ENCODE measurements at places on chromosomes 3 and 15.

DNA sequence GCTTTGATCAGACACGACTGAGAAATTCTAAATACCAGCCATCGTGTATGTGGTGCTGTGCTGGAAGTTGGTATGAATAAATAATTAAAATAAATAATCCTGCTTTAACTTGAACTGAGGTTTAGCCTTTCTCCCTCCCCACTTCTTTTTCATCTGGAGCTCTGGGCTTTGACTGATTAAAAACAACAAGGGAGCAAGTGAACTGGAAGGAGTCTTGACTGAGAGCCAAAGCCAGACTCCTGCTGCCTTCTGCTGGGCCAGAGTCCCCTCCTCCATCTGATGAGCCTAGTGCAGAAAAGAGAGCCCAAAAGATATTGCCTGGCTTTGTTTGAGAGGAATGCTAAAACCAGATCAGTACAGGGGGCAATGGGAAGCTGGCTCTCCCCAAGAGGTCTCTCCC, 96.0 kb downstream of the CCNL1 start:
- peak; percentile 51 for DNase-seq

DNA sequence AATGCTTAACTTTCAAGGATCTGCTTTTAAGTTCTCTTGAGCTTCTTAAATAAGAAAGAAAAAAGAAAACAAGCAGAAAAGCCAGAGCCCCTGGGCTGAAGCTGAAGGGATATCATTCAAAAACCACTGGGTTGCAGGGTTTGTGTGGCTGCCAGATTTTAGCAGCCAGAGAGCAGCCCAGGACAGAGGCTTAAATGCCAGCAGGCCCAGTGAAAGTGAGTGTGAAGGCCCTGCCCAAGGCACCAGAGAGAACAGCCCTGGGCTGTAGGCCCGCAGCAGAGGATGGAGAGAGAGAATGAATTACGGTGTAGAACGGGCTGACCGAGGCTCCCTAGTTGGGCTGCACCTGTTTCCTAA, 106.3 kb upstream of the BOC start:
- no peak for DNase-seq

DNA sequence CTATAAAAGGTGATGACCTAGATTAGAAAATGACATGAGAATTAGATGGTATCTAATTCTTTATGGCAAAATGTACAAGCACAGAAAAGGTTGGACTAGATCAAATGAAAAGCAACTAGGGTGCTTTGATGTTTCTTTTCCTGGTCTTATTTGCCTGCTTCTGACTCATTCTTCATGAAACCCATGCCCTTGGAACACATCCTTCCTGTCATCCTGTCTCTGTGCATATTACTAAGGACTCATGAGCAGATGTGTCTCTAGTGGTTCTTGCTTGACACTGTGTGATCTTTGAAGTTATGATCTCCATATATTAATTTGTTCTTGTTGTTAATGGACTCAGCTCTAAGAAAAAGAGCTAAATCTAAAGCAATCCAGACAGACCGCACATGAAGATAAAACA, 314.0 kb downstream of the ERC2 start:
- DNase-seq, result no peak

- no peak for DNase-seq
These were observed 7.0 kb upstream of the NR2F2 start for GRCh38 chr15:96323319-96324145.

- DNase-seq, result no peak
These were observed 94.0 kb upstream of the IQSEC1 start for GRCh38 chr3:13167064-13167743.

DNA sequence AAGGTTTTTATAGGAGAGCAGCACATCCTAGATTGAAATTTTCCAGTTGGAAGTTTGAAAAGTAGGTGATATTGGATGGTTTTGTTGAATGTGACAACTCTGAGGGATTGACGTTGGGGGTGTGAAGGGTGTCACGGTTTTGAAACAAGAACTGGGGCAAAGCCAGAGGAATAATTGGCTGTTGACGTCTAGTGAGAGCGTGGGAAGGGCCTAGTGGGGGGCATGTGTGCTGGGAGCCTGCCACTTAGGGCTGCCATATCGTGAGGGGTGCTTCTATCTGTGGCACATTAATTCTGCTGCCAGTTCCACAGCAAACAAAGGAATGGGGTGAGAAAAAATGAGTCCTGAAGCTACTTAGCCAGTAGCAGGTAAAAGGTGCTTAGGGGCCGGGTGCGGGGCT, 129.4 kb downstream of the LRIG1 start:
- no peak for DNase-seq

DNA sequence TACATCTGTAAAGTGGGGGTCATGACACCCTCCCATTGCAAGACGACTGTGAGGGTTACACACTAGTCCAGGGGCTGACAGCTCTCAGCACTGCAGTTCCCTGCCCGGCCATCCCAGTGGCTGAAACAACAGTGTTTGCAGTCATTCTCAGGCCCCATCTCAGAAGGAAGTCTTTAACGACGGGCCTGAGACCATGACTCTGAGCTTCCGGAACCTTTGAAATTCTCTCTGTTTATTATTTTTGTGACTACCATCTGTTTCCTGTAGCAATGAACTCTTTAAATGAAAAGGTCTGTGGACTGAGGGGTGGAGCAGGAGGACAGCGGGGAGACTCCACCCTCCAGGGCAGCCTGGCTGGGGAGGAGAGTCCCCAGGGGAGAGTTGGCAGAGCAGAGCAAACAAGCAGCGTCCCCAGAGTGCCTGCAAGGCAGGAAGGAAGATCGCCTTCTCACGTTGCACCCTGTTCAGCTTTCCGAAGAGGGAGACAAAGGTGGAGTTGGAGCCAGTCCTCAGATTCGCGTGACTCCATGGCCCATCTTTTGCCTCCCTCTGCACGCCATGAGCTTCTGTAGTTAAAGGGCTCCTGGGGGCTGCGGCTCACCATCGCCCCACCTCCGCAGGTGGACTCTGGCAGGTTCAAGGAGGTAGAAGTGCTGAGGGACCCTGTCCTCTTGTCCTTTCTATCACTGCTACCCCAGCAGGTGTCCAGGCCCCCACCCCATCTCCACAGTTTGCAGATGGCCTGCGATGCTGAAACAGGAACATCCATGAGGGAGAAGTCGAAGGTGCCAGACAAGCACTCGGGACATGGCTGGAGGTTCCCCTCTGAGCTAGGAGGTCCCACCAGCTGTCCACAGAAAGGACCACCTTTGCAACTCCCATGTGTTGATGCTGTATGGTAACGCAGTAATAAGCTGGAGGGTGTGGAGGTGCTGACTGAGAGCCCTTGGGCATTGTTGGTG, 525.8 kb upstream of the PROK2 start:
- no peak for DNase-seq

GRCh38 chr15:88202231-88202630, 54.3 kb downstream of the NTRK3 start:
- DNase-seq, result no peak

DNA sequence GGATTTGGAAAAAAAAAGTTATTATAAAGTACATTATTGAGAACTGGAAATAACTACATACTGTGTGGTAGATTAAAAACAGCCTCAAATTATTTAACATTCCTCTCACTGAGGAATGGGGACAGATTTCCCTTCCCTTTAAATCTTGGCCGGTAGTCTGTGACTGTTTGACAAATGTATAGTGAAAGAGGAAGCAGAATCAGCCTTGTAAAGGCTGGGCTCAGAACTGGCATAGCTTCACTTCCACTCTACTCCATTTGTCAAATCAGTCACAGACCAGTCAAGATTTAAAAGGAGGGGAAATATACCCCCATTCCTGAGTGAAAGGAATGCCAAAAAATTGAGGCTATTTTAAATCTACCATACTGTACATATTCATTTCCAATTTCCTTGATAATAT, 18.2 kb upstream of the B4GALT4 start:
- no peak for DNase-seq

- DNase-seq, result no peak
These were observed 49.5 kb downstream of the FBN1 start for GRCh38 chr15:48595981-48596380.

- peak; percentile 34 for DNase-seq
These were observed 44.5 kb downstream of the BCL2L10 start for GRCh38 chr15:52068004-52068615.

DNA sequence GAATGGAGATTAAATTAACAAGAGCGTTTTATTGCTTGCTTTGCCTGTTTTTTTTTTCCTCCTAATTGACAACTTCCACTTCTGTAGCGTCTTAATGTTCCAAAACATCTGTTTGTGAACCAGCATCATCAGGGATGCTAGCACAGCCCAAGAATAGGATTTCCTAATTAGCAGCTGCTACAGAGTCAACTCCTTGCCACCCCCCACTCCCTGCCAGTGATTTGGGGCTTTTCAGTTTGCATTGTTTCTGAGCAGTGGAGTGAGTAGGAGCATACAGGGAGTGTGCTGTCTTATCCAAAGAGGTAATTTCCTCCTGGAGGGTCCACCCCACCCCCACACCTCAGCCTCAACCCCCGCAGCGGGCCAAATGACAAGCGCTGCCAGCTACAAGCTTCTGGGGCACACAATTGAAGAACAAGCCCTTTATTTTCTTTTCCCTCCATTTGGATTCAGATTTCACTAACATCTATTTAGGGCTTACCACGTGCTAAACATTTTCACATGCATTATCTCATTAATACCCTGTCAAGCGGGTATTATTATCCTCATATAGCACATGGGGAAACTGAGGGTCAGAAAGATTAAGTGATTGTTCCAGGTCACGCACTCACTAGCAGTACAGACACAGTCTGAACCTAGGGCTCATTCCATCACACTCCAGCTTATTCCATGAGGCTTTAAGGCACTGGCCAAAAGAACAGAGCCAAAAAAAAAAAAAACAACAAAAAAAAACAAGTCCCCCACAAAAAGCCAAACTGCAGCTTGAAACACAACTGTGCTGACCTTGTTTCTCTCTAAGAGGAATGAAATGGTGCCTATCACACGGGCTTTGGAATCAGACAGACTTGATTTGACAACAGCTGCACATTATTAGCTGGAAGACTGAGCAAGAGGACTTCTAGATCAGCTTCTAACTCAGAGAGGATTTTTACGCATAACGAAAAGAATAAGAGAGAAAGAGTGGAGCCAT, 16.4 kb downstream of the HEG1 start:
- DNase-seq, result no peak

DNA sequence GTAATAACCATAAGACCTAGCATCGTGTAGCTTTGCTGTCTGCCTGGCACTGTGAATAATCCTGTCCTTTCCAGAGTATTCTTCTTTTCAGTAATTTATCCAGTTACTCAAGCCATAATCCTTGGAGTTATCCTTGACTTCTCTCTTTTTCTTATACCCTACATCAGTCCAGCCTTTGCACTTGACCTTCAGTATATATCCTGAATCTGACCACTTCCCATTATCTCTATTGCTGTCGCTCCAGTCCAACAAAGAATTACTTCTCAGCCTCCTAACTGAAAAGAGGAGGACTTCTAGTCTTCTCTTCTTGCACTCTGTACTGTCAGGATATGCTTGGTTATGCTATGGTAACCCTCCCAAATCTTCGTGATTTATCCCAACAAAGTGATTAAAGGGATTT, 393.8 kb downstream of the SHQ1 start:
- no peak for DNase-seq

DNA sequence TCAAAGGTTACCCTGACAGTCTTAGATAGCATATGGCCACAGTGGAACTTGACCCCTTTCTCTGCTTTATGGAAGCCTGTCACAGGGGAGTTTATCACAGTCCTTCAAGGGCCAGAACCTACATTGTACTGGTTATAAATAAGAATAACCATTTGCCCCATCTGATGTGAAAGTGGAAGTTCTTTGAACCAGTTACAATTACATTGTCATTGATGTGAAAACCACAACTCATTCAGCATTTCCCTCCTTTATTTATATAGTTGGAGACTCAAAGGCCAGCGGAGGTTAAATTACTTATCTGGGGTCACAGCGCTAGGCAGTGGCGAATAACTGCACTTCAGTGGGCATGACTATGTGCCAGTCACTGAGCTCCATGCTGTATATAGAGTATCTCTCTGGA, 60.5 kb upstream of the TBC1D5 start:
- no peak for DNase-seq

DNA sequence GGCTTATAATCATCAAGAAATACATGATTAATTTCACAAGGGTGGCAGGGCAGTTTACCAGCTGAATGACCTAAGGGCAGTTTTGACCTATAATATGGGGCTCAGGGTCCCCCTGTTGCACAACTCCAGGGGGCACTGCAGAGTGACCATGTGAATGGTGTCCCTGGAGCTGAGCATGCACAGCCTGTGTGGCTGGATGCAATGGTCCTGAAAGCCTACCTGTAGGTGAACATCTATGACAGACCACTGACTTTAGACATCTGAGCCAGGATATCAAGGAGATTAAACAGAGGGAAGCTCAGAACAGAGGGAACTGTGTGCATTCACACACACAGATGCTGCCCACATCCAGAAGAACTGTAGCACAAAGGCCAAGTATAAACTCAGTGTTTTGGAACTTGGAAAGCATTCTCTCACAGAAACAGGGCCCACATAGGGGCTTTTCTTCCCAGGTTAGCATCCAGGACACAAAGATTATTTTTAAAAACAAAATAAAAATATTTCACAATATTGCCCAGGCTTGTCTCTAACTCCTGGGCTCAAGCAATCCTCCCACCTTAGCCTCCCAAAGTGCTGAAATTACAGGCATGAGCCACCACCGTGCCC, 7.8 kb upstream of the SLC6A11 start:
- no peak for DNase-seq

GRCh38 chr3:130738241-130738640, 8.4 kb downstream of the PIK3R4 start:
- DNase-seq, result no peak
